ENCODE measurements at places on chromosomes 1 and 21.

DNA sequence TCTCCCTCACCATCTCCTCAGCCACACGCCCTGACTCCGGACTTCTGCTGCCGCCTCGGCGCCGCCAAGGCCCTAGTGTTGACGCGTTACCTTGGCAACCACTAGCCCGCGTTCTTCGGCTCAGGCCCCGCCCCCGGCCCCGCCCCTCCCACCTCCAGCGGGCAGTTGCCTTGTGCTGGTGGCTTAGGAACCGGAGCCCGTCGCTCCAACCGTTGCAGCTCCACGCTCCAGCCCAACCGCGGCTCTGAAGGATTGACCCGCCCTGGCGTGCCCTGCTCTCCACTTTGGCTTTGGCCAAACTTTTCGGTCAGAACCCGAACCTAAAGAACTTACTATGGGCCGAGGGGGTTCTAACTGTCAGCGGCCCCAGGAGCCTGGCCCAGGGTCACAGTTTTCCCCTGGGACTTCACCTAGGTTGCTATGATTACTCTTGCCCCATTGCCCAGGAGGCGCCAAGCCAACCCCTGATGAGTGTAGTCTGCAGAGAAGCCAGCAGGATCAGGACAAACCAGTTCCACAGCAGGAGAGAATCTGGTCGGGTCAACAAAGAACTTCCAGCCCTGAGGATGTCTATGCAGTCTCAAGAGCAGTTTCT is at the start of gene CFAP45:
Gene CFAP45, minus strand, starts transcription at position 80 of the 595 bp plus-strand sequence. Its CDS starts 67 bp downstream, at position 13.
- no peak for DNase-seq

DNA sequence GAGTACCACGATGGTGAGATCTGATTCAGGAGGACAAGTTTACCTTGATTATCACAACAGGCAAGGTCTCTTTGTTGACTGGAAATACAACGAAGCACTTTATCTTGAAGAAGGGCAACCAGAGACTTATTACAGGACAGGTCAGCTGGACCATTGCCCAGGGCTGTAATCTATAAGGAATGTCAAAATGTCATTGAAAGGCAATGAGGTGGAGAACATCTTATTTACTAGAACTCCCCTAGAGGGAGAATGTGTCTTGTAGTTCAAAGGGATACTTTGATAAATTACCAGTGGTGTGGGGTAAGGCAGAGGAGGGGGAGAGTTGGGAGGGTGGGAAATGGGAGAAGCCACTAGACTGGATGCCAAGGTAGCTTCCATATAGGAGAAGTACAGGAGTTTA is 212.3 kb downstream of the NCAM2 start:
- DNase-seq, result no peak

DNA sequence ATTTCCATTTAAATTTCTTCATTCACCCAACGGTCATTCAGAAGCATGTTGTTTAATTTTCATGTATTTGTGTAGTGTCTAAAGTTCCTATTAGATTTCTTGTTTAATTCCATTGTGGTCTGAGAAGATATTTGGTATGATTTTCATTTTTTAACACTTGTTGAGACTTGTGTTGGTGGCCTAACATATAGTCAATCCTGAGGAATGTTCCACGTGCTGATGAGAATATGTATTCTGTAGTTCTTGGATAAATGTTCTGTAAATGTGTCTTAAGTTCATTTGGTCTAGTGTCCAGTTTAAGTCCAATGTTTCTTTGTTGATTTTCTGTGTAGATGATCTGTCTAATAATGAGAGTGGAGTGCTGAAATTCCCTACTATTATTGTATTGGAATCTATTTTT is 22.7 kb upstream of the LCE5A start:
- DNase-seq, result no peak

DNA sequence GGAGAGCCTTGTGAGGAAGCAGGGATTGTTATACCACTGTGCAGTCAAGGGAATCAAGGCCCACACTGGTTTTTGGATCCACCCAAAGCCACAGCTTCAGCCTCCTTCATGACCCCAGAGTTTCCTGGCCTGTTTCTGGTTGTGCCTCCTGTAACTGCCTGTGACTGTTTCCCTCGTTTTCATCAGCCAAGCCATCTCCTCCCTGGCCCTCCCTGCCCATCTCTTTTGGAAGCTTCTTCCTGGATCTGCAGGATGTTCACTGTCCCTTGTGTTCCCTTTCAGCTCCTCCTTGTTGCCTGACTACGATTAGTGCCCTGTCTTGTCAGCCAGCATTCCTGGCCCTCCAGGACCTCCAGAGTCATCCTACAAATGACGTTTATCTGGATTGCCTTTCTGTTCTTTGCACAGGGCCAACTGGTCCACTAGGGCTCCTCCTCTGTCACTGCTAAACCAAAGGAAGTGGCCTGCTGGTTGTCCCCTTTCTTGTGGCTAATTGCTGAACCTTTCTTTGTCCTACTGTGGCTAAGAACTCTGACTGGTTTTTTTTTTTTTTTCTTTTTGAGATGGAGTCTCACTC is 17.9 kb downstream of the SFT2D2 start:
- DNase-seq, result no peak
